ENCODE measurements at places on chromosomes 4 and X. TPM values are rescaled to one million over a fixed set of nuclear protein-coding genes. Genes with fewer than 3 reads are reported as not detected.

TKTL2 gene
- not detected for total RNA-seq

DNA sequence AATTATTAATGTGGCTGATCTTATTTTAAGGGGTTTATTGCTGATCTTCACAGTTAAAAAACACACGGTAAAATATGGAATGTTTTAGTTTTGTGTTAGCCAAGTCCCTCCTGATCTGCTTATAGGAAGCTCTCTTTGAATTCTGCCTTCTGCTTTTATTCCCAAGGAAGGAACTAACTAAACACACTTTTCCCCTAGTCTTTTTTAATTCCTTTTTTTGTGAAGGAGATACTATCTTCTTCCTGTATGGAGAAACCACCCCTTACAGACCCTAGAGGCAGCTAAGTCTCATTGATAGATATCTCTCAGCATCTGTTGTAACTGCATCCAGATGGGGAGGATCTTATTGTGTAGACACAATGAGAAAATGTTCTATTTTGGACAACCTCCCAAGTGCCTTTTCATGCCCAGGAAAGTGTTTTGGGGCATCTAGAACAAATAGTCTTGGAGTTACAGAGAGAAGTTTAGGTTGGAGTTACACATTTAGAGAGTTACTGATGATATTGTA, 64.4 kb downstream of the AFF1 start:
- DNase-seq = no peak

DNA sequence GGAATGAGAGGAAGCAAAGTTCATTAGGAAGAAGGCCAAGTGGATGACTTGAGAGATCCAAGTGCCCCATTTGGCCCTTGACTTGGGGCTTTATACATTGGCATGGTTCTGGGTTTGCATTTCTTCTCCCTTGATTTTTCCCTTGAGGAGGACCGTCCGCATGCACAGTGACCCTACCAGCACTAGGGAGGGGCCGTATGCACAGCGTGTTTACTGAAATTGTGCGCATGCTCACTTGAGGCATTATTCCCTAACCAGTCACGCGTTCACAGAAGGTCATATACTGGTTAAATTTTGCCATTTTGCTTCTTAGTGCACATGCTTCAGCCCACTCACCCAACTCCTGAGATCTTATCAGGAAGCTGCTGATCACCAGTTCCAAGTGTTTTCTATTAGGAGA, 35.1 kb downstream of the PAGE2 start:
- no peak for DNase-seq

MAGED4 gene
- 1.8 TPM for total RNA-seq

DNA sequence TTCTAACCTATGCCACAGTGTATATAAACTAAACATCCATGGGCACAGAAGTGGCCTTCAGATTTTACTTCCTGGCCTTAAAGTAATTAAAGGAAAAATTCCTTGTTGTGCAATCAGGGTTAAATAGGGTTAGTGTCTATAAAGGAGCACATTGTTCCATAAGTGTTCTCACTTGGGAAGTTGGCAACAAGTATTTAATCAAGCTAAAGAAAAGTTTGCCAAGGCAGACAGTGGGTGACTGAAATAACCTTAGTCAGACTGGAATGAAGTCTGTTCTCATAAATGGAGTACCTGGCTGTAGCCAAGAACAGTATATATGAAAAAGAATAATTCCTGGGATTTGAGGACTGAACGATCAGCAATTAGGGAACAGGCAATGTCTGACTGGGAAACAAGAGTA, 213.6 kb downstream of the HTR2C start:
- DNase-seq = no peak

HTATSF1 gene
- total RNA-seq = 41.7 TPM

PPP3CA gene
- total RNA-seq = 62.4 TPM
